Small intestine (tissue), 16 donors: ENCODE measurements at places on chromosomes 6 and 20. TPM values are rescaled to one million over a fixed set of nuclear protein-coding genes. Genes with fewer than 3 reads are reported as not detected.

Gene PHF1
- polyA plus RNA-seq = 32.2 TPM

Gene ANGPT4
- polyA plus RNA-seq = 0.01 TPM

GRCh38 chr20:52722926-52723688 lies 249.1 kb upstream of the TSHZ2 start:
- DNase-seq = no peak

DNA sequence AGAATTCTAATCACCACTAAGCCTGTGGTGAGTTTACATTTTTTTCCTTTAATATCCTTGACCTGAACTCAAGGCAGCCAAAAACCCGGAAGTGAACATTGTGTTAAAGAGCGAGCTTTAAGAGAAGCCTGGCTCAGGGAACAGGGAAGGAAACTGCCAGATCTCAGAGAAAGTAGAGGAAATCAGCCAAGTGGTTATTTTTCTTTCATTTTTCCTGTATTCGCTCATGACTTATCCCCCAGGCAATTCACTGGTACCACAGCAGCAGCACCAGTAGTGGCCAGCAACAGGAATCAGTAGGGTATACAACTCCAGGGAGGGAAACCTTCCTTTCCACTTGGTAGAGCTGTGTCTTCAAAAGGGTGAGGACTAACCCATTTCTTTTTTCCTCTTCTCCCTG lies 89.6 kb upstream of the HMGCLL1 start:
- no peak for DNase-seq

Gene TREM2
- polyA plus RNA-seq = not detected

Gene F13A1
- polyA plus RNA-seq = 0.45 TPM

Gene PRSS16
- 17.1 TPM for polyA plus RNA-seq

Gene MTFR2
- 6.5 TPM for polyA plus RNA-seq

GRCh38 chr6:18268066-18268465 lies 3.7 kb upstream of the DEK start:
- no peak for DNase-seq

Gene SPATS1
- polyA plus RNA-seq = not detected
